ENCODE measurements at places on chromosomes 2 and 18. TPM values are rescaled to one million over a fixed set of nuclear protein-coding genes. Genes with fewer than 3 reads are reported as not detected.
A peak's percentile ranks its signal among the peaks of the same experiment; 100 is the strongest.

GRCh38 chr2:223383315-223383714 lies 218.8 kb downstream of the SCG2 start:
- no peak for DNase-seq

Gene MATN3
- total RNA-seq = 0.45 TPM

- peak; percentile 87 for DNase-seq
Measured at GRCh38 chr2:238426568-238427434, at the start of gene ASB1. ASB1 (plus strand) TSS chr2:238426927; CDS start chr2:238427071, 144 bp downstream.

DNA sequence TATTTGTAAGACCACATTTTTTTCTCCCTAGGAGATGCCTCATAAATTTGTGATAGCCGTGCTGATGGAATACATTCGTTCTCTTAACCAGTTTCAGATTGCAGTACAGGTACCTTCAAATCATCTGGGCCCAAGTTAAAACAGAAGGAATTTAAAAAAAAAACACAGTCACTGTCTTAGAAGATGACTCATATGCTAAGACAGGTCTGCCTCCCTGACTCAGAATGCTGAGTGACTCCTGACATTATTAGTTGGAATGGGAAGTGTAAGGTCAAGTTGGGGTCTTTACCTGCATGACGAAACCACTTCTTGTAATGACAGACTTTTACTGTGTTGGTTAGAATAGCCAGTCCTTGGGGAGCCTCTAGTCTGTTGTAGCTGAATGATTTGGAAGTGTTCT lies 26.3 kb downstream of the RMC1 start:
- no peak for DNase-seq

GRCh38 chr2:134107402-134107801 lies 146.5 kb upstream of the MGAT5 start:
- DNase-seq = no peak

DNA sequence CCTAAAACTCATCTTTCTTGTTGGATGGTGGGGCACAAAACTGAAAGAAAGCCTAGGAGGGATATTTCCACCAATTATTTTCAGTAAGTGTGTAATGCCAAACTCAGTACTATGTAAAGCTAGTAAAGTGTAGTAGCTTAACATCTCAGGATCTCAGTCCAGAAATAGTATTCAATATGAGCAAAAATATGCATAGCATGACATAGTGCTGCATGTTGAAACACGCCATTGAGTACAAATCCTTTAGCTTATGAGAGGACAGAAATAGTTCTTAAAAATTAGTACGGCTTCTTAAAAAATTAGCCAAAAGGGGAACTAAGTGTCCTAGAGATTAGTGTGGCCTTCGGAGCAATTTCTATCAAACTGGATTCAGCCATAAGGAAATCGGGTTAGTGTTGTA lies 21.7 kb upstream of the ATL2 start:
- DNase-seq = no peak

- DNase-seq = no peak
Measured at GRCh38 chr2:73972846-73973245, 11.9 kb upstream of the TET3 start.

Gene RSAD2
- 3.4 TPM for total RNA-seq

DNA sequence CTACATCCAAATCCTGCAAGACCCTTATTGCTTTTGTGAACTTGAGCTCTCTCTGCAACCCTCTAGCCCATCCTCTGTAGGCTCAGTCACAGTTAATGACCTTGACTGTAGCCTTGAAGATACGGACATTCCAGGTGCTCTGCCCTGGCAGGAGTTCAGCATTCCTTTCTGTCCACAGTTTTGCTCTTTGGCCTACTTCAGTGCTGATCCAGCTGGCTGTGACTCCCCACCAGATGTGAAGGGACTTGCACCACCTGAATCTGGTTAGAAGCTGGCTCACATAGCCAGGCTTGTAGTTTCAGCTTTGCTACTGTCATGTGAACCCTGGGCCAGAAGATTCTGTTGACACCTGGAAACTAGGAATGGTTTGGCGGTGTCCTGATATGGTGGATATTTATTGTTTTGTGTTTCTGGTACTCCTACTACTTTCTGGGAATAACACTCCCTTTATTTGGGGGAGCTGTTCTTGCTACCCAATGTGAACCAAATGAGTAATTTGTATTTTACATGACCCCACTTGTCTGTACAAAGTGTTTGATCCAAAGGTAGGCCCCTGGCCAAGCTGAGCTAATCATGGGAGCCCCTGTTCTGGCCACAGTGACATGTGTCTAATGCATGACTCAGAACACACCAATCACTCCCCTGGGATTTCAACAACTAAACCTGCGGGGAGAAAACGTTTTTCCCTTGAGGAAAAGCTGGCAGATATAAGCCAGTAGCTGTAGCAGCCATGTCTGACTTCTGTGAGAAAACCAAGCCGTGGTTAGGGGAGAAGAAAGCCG lies 73.4 kb downstream of the CDCA7 start:
- no peak for DNase-seq

- DNase-seq = no peak
Measured at GRCh38 chr2:129656081-129656598, 323.3 kb upstream of the RAB6C start.

Gene EGR4
- 1.2 TPM for total RNA-seq

Data from type B pancreatic cell (in vitro differentiated cells).